ENCODE measurements at places on chromosomes 11 and 22.

GRCh38 chr22:49637255-49637760 is 190.4 kb downstream of the BRD1 start:
- DNase-seq: no peak

GRCh38 chr11:76174330-76174729 is 32.0 kb downstream of the WNT11 start:
- no peak for DNase-seq

- DNase-seq: peak; percentile 85
Observed at GRCh38 chr22:40654522-40655167, 18.1 kb upstream of the MRTFA start.

GRCh38 chr22:41982865-41983264 is 13.6 kb downstream of the SEPTIN3 start:
- DNase-seq: no peak

GRCh38 chr11:110452720-110453119 is 23.0 kb downstream of the FDX1 start:
- no peak for DNase-seq

DNA sequence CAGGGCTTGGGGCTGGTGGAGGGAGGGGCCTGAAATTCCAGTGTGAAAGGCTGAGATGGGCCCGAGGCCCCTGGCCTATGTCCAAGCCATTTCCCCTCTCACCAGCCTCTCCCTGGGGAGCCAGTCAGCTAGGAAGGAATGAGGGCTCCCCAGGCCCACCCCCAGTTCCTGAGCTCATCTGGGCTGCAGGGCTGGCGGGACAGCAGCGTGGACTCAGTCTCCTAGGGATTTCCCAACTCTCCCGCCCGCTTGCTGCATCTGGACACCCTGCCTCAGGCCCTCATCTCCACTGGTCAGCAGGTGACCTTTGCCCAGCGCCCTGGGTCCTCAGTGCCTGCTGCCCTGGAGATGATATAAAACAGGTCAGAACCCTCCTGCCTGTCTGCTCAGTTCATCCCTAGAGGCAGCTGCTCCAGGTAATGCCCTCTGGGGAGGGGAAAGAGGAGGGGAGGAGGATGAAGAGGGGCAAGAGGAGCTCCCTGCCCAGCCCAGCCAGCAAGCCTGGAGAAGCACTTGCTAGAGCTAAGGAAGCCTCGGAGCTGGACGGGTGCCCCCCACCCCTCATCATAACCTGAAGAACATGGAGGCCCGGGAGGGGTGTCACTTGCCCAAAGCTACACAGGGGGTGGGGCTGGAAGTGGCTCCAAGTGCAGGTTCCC is at the start of gene APOC3:
APOC3 (plus strand) TSS at position 383 of the 659 bp plus-strand sequence. CDS start 676 bp downstream, outside the sequence.
- DNase-seq: no peak

- DNase-seq: no peak
Observed at GRCh38 chr11:16160146-16160545, 196.2 kb downstream of the SOX6 start.

DNA sequence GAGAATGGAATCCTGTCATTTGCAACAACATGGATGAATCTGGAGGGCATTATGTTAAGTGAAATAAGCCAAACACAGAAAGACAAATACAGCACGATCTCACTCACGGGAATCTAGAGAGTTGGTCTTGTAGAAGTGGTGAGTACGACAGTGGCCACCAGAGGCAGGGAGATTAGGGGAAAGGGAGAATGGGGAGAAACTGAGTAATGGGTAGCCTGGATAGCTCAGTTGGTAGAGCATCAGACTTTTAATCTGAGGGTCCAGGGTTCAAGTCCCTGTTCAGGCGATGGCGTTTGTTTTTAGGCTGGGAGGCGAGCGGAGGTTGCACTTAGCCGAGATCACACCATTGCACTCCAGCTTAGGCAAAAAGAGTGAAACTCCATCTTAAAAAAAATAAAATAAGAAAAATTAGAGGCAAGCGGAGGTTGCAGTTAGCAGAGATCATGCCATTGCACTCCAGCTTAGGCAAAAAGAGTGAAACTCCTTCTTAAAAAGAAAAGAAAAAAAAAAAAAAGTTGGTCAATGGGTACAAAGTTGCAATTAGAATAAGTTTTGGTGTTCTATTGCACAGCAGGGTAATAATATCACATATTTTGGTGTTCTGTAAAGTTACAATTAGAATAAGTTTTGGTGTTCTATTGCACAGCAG is 95.7 kb upstream of the UBASH3B start:
- DNase-seq: no peak

GRCh38 chr11:35030716-35031213 is 108.2 kb upstream of the CD44 start:
- DNase-seq: no peak

Measured in left forelimb (tissue), 1 donor.